ENCODE measurements at places on chromosomes 2 and 18.

DNA sequence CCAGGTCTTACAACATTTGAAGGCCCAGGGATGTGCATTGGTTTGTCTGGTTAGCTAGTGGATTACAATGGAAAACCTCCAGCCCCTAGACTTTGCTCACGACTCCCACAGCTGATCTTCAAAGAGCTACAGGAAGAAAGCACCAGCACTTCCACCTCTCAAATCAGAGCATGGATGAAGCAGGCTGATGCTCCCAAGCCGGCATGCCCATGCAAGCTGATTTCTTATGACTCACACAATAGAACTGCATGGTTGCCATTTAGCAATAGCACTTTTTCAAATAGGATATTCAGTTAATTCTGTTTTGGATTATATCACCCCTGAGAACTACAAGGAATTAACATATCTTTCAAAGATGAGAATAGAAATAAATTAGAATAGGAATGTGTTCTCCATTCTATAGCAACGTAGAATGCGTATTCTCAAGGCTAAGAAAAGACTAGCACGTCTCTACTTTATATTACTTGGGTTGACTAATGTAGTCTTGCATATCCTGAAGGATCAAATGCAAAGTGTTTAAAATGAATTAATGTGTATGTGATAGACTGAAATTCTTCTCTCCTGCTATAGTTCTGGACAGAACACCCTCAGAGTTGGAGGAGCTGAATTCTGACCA, 292.4 kb downstream of the TRIB2 start:
- DNase-seq = no peak

GRCh38 chr18:23966909-23967308, 47.6 kb upstream of the TTC39C start:
- no peak for DNase-seq

GRCh38 chr18:60147323-60147722, 225.3 kb downstream of the MC4R start:
- no peak for DNase-seq

DNA sequence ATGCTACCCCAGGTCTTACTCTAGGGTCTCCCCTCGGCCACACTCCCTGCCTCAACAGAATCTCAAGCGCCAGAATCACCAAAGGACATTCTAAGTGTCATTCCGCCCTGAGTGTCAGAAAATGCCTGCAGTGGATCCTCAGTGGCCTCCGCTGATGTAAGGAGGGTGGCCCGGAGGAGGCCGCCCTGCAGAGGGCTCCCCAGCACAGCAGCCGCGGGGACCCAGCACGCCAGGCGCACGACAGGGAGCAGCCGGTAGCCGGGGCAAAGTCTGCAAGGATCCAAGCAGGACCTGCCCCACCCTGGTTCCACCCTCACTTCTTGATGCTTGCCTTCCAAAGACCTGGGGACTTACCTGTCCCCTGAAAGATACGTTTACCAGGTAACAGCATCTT, 54.2 kb upstream of the ID2 start:
- peak; percentile 71 for DNase-seq

All from HuH-7.5 (cell line).